Osteocyte (in vitro differentiated cells): ENCODE measurements at places on chromosomes 2 and 18. TPM values are rescaled to one million over a fixed set of nuclear protein-coding genes. Genes with fewer than 3 reads are reported as not detected.

- H3K36me3 ChIP-seq, result no peaks in the 10 kb centered on the region
- no peak overlapping the region for H3K4me3 ChIP-seq
- H3K27ac ChIP-seq, result no peak overlapping the region
- no peaks in the 10 kb centered on the region for H3K27me3 ChIP-seq
- peaks cover 11% of the 10 kb centered on the region for H3K4me1 ChIP-seq
These were observed 142.8 kb downstream of the ANKRD44 start for GRCh38 chr2:197167608-197168314.

The TNS1 gene
- 80.8 and 82.5 TPM in 2 replicates for total RNA-seq

GRCh38 chr2:218892693-218893348, 12.2 kb downstream of the WNT10A start:
- no peak overlapping the region for H3K27ac ChIP-seq
- H3K27me3 ChIP-seq, result peaks cover 40% of the 10 kb centered on the region
- H3K4me1 ChIP-seq, result peaks cover 9% of the 10 kb centered on the region
- peak overlapping the region; percentile 55 for H3K4me3 ChIP-seq

DNA sequence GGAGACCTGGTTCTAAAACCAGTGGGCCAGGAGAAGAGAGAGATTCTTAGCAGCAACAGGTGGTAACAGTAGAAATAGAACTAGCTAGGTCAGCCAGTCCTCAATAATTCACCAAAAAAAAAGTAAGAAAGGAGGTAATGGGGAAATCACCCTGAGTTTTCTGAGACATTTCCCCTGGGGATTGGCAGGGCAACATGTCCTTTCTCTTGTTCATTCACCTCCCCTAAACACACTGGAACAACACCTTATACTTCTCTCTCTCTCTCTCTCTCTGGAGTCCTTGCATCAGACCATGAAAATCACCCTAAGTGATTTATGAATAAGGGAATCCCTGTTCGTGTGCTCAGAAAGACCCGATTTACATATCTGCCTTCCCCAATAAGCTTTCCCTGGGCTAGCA, 64.8 kb downstream of the COX7A2L start:
- H3K36me3 ChIP-seq, result peaks cover 36% of the 10 kb centered on the region
- no peaks in the 10 kb centered on the region for H3K27me3 ChIP-seq

- H3K36me3 ChIP-seq, result peaks cover 43% of the 10 kb centered on the region
- H3K4me3 ChIP-seq, result no peak overlapping the region
- peaks cover 13% of the 10 kb centered on the region for H3K4me1 ChIP-seq
- no peak for DNase-seq
These were observed 163.1 kb upstream of the WDSUB1 start for GRCh38 chr2:159449504-159450124.

DNA sequence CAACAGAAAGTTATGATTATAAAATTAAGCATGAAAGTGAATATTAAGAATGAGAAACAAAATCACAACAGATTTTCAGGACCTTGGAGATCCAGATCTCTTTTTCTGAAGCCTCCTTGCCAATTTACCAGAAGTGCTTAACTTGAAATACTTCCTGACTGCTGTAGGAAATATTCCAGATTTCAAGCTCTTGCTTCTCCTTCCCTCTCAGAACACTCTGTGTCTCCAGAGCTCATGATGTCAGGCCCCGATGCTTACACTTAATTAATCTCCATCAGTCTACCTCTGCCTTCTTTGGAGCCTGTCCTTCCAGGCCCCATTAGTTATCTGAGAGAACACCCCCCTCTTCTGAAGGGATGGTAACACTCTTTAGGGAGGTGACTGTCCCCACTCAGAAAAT, 20.7 kb upstream of the NT5C1B start:
- no peaks in the 10 kb centered on the region for H3K36me3 ChIP-seq
- DNase-seq, result no peak
- H3K4me1 ChIP-seq, result peaks cover 11% of the 10 kb centered on the region
- H3K4me3 ChIP-seq, result no peak overlapping the region

DNA sequence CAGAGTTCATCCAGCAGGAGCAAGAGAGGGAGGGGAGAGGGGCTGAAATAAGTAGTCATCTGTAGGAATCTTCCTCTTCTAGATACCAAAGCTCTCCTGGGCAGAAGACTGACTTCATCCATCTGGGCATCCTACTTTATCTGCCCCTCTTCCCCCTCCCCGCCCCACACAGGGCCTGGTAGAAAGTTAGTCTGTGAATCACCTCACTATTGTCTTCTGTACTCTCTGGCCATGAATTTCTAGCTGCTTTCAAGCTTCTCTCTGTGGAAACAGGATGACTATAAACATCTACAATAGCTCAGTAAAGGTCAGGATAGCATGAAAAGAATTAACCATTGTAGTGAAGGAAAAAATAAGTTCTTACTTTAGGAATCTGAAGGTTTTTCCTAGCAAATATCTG, 47.7 kb upstream of the RNU4ATAC start:
- DNase-seq, result no peak
- peaks cover 6% of the 10 kb centered on the region for H3K36me3 ChIP-seq
- no peaks in the 10 kb centered on the region for H3K27me3 ChIP-seq
- H3K4me1 ChIP-seq, result peaks cover 22% of the 10 kb centered on the region

GRCh38 chr2:162153608-162154224, 1.7 kb upstream of the GCG start:
- no peaks in the 10 kb centered on the region for H3K36me3 ChIP-seq
- H3K4me1 ChIP-seq, result peaks cover 9% of the 10 kb centered on the region
- H3K4me3 ChIP-seq, result peak overlapping the region; percentile 40
- peak; percentile 87 for DNase-seq
- peaks cover 25% of the 10 kb centered on the region for H3K27me3 ChIP-seq
- H3K27ac ChIP-seq, result no peak overlapping the region

GRCh38 chr2:98298683-98299164, 47.5 kb upstream of the CNGA3 start:
- H3K27ac ChIP-seq, result no peak overlapping the region
- H3K4me3 ChIP-seq, result no peak overlapping the region
- DNase-seq, result no peak
- no peaks in the 10 kb centered on the region for H3K4me1 ChIP-seq
- H3K36me3 ChIP-seq, result no peaks in the 10 kb centered on the region
- peaks cover 20% of the 10 kb centered on the region for H3K27me3 ChIP-seq

GRCh38 chr2:240836781-240837467, 16.9 kb upstream of the KIF1A start:
- H3K27me3 ChIP-seq, result peaks cover 16% of the 10 kb centered on the region
- H3K36me3 ChIP-seq, result no peaks in the 10 kb centered on the region
- DNase-seq, result no peak
- H3K4me1 ChIP-seq, result peaks cover under 1% of the 10 kb centered on the region
- H3K4me3 ChIP-seq, result no peak overlapping the region

The ZNF532 gene
- total RNA-seq, result 92.7 and 97.8 TPM in 2 replicates

GRCh38 chr18:45482286-45482685, 133.0 kb upstream of the SLC14A2 start:
- H3K4me3 ChIP-seq, result no peak overlapping the region
- peak overlapping the region; percentile 38 for H3K27ac ChIP-seq
- H3K27me3 ChIP-seq, result peaks cover 73% of the 10 kb centered on the region
- DNase-seq, result no peak

DNA sequence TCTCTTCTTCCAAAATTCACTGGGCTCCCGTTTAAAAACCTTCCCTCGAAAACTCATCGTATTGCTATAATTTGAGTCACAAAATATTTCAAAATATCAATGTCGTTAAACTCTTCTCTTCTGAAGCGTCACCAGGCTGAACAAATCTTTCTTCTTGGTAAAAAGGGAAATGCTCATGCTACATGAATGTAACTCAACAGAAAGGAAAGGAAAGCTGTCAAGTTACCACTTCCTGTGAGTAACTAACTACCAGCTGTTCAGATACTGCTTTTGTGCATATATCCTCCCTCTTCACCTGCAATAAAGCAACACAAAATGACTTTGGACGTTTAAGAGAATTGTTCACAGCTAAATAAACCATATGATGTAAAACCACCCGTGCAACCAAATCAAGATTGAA, 95.4 kb downstream of the DOCK10 start:
- no peaks in the 10 kb centered on the region for H3K27me3 ChIP-seq
- H3K4me1 ChIP-seq, result peaks cover 35% of the 10 kb centered on the region
- peak overlapping the region; percentile 96 for H3K27ac ChIP-seq

The MYOM1 gene
- total RNA-seq, result 0.46 and 0.63 TPM in 2 replicates

The C2orf72 gene
- not detected in 2 replicates for total RNA-seq

- no peaks in the 10 kb centered on the region for H3K27me3 ChIP-seq
- H3K36me3 ChIP-seq, result no peaks in the 10 kb centered on the region
- no peak overlapping the region for H3K27ac ChIP-seq
These were observed 437.6 kb downstream of the EIPR1 start for GRCh38 chr2:2940061-2940460.

DNA sequence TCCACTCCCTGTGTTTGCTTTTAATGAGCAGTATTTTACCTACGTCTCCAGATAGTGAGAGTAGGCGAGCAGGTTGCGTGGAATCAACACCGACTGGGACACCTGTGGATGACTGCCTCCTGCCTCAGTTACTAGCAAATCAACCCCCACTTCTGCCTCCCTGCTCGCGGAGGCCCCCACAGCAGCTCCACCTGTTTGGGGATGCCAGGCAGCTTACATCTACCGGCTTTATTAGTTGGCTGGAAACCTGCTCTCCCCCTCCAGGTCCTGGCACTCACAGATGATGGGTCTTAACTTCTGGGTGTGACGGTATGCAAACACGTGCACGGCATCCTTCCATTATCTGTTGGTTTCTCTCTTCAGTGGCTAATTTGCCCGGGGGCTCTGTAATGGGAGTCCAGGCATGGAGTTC, 164.4 kb upstream of the SESTD1 start:
- no peaks in the 10 kb centered on the region for H3K36me3 ChIP-seq
- peaks cover 24% of the 10 kb centered on the region for H3K4me1 ChIP-seq

DNA sequence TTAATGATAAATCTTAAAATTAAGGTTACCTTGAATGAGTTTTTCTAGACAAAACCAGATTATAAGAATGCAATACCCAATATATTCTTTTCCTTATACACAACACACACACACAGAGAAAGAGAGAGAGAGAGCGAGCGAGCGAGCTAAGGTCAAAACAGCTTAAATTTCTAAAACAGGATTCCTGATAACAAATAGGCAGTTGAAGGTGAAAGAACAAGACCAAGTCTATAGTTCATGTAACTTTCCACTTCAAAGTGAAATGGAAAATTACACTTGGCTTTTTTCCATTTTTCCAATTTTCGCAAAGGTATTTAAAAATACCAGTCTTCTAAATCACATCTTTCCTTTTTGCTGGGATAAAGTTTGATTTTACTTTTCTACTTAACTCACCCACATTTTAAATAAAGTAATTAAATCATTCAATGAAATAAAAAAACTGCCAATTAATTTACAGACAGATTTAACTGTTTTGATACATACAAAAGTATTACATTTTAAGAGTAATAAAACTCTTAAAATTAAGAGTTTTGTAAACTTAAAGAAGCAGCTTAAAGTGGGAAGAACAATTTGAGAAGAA, 98.8 kb downstream of the COBLL1 start:
- no peak for DNase-seq

The RTKN gene
- total RNA-seq, result 19.1 and 22.1 TPM in 2 replicates

DNA sequence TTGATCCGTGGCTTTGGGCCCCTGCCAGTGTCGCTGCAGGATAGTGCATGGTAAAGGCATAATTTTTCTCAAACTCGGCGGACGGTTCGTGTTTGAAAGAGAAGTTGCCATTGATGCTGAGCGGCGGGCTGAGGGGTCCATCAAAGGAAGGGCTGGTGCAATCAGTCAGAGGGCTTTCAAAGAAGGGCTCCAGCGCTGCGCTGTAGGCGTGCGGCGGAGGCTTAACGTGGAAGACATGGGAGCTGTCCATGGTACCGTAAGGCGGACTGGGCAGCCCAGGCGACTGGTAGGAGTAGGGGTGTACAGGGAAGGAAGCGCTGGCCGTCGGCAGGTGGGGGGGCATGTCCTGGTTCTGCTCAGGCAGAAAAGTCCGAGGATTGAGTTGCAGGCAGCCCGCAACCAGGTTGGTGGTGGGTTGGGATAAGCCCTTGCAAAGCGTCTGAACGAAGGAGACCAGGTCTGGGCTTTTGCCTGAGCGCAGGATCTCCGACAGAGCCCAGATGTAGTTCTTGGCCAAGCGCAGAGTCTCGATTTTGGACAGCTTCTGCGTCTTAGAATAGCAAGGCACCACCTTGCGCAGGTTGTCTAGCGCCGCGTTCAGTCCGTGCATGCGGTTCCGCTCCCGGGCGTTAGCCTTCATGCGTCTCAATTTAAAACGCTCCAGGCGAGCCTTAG, 2.3 kb downstream of the NEUROD1 start:
- H3K4me1 ChIP-seq, result peaks cover 30% of the 10 kb centered on the region
- no peaks in the 10 kb centered on the region for H3K36me3 ChIP-seq
- H3K27ac ChIP-seq, result no peak overlapping the region
- peak; percentile 90 for DNase-seq

The SLC16A14 gene
- 18.9 and 21.6 TPM in 2 replicates for total RNA-seq

The KHK gene
- 2.0 and 2.4 TPM in 2 replicates for total RNA-seq

The ACADL gene
- not detected in 2 replicates for total RNA-seq

GRCh38 chr2:32357318-32358110, 691 bp downstream of the BIRC6 start:
- peak overlapping the region; percentile 96 for H3K27ac ChIP-seq
- H3K4me1 ChIP-seq, result peaks cover 40% of the 10 kb centered on the region
- peak; percentile 86 for DNase-seq
- H3K4me3 ChIP-seq, result peak overlapping the region; percentile 92

The STPG4 gene
- 0.37 and 0.56 TPM in 2 replicates for total RNA-seq

- H3K27ac ChIP-seq, result no peak overlapping the region
- no peaks in the 10 kb centered on the region for H3K27me3 ChIP-seq
- H3K4me1 ChIP-seq, result no peaks in the 10 kb centered on the region
- DNase-seq, result no peak
- H3K36me3 ChIP-seq, result no peaks in the 10 kb centered on the region
- no peak overlapping the region for H3K4me3 ChIP-seq
These were observed 132.0 kb upstream of the UBE2E3 start for GRCh38 chr2:180848393-180848792.

- H3K4me1 ChIP-seq, result peaks cover 64% of the 10 kb centered on the region
- DNase-seq, result no peak
- no peak overlapping the region for H3K4me3 ChIP-seq
- H3K27ac ChIP-seq, result peak overlapping the region; percentile 40
These were observed 7.8 kb downstream of the FOSL2 start for GRCh38 chr2:28400419-28400818.

GRCh38 chr2:238796223-238796885, 51.5 kb upstream of the TWIST2 start:
- no peak overlapping the region for H3K4me3 ChIP-seq
- no peak overlapping the region for H3K27ac ChIP-seq
- H3K36me3 ChIP-seq, result no peaks in the 10 kb centered on the region
- H3K4me1 ChIP-seq, result no peaks in the 10 kb centered on the region
- no peak for DNase-seq
- H3K27me3 ChIP-seq, result peaks cover 22% of the 10 kb centered on the region

- peak overlapping the region; percentile 90 for H3K27ac ChIP-seq
- H3K4me3 ChIP-seq, result peak overlapping the region; percentile 35
- no peaks in the 10 kb centered on the region for H3K27me3 ChIP-seq
- no peak for DNase-seq
- H3K36me3 ChIP-seq, result peaks cover 3% of the 10 kb centered on the region
- H3K4me1 ChIP-seq, result peaks cover 22% of the 10 kb centered on the region
These were observed 173.1 kb upstream of the STON1 start for GRCh38 chr2:48356701-48357325.

GRCh38 chr18:48902023-48902855, 48.5 kb downstream of the SMAD7 start:
- peak; percentile 97 for DNase-seq
- no peak overlapping the region for H3K4me3 ChIP-seq
- H3K4me1 ChIP-seq, result peaks cover 39% of the 10 kb centered on the region
- H3K27ac ChIP-seq, result peak overlapping the region; percentile 99
- no peaks in the 10 kb centered on the region for H3K27me3 ChIP-seq
- H3K36me3 ChIP-seq, result peaks cover 9% of the 10 kb centered on the region
